ENCODE measurements at places on chromosomes 2 and 18.
A peak's percentile ranks its signal among the peaks of the same experiment; 100 is the strongest.

- DNase-seq = no peak
Observed at GRCh38 chr2:317501-318424, 29.9 kb upstream of the ALKAL2 start.

- DNase-seq = no peak
Observed at GRCh38 chr18:47528343-47528742, 276.9 kb upstream of the SKOR2 start.

- no peak for DNase-seq
Observed at GRCh38 chr2:101512993-101513392, 38.1 kb upstream of the RFX8 start.

DNA sequence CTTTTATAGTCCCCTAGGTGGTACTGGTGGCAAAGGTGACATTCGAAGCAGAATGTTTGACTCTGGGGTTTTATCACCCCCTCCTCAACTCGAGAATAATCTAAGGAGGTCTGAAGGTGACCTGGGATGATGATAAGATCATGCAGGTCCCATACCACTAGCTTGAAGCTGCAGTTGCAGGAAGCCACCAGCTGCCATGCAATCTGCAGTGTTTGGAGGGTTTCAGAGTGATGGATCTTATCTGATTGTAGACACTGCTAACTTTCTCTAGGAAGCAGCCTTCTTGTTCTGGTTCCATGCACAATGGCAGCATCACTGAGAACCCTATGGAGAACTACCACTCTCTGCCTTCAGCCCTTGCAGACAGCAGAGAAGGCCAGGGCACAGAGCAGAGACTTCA, 59.4 kb upstream of the LRPPRC start:
- no peak for DNase-seq

GRCh38 chr2:136361521-136361920, 243.6 kb upstream of the CXCR4 start:
- DNase-seq = no peak

DNA sequence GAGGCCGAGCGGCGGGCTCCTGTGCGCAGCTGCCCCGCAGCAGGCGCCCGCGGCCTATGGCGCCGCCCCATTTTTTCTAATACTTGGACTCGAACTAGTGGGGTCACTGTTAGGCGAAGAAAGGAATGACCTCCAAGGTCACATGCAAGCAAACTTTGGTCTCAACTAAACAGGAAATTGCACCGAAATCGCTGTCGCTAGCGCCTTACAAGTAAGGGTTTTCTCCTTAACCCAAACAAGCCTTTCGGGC, 339 bp downstream of the ACAA2 start:
- no peak for DNase-seq

GRCh38 chr2:70029814-70030409, 57.4 kb upstream of the PCBP1 start:
- DNase-seq = peak; percentile 87

DNA sequence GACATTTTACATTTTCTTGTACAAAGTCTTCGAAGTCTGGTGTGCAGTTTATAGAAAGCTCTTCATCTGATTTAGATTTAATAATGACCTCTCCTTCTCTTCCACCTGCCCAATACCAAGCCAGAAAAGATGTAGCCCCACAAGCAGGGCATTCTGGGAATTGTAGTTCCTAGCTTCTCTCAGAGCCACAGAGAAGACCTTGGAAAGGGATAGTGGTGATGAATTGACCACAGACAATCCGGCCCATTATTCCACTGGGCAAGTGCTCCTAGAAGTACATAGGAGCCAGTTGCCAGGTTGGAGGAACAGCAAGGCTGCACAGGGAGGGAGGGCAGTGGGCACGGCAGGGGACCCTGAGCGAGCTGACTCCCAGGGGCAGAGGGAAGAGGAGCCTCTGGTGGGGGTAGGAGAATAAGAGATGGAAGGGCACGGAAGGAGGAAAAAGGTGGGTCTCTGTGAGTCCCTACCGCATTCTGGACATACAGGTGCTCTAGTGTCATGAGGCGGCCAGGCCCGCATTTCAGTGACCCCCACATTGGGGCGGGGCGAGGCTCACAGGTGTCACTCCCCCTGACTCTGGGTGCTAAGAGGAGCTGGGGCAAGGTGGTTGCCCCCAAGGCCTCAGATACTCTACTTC, 152.5 kb upstream of the HAAO start:
- DNase-seq = no peak

DNA sequence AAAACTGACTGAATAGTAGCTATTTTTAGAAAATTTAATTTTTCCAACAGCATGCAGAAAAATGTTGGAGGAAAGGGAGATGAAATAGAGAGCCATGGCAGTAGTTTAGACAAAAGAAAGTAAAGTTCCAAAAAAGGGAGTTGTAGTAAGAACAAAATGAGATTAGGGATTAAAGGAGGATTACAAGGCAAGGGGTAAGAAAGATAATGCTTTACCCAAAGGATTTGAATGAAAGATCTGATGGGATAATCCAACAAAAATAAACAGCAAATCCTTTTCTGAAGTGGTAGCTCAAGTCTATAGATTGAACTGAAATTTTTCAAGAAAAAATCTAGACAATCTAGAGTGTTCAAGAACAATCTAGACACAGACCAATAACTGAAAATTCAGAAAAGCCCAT, 644.3 kb upstream of the FSHR start:
- no peak for DNase-seq
